CD4-positive, alpha-beta T cell treated with Interleukin-1 beta for 1 hour (primary cell): ENCODE measurements at places on chromosomes 7 and 10.

DNA sequence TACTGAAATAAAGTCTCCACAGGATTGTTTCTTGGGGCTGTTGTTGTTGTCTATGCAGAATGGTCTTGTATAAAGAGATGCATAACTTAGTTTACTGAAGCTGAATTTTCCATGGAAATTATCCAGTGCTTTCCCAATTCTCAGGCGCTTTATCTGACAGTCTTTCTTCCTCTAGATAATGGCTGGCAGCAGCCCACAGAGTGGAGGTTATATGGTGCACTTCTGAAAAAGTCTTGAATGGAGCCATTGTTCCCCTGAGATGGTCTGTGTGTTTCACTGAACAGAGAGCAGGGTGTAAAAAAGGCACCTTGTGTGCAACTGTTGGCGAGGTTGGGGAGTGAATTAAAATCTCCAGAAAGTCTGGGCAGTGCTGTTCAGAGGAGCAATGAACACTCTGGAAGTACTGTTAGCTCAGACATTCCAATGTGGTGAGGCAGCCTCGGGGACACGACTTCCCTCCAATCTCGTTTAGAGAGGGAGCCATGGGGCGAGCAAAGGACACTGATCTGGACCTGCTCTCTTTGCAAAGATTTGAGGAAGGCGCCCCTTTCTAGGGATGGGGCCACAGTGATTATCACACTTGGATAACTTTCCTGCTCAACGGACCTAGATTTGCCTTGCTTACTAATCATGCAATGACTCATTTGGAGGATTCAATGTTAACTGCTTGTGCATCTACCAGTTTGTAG lies 2.0 kb upstream of the PLCE1 start:
- no peak for DNase-seq

DNA sequence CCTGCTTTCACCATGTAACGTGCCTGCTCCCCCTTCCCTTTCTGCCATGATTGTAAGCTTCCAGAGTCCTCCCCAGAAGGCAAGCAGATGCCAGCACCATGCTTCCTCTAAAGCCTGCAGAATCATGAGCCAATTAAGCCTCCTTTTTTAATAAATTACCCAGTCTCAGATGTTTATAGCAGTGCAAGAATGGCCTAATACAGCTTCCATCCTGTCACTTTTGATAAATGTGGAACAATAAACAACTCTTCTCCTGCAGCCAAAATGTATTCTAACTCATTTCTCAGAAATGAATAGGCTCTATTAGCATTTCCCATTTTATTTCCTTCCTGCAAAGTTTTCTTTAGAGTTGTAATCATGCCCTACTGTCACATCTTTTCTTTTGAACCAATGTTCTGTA lies 43.4 kb downstream of the C7orf25 start:
- DNase-seq = no peak

DNA sequence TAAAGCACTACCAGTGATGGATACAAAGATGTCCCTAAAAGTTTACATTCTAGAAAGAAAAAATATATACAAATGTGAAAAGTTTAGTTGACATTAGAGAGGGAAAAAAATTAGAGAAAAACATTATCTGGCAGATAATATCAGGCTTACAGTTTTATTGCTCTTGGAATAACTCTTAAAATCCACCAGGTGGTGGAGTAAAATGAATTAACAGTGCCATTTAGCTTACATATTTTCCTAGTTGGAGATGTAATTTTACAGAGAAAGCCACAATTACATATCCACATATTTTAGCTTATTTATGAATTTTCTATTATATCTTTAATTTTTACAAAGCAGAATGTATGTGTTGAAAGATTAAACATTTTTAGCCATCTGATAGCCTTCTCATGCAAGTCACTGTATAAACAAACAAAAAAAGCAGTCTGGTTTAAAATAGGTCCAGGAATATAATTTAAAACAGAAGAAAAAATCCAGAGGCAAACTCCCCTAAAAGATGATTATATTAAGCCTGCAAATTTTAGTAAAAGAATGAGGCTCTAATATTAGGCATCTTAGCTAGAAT lies 6.5 kb downstream of the CABCOCO1 start:
- no peak for DNase-seq

DNA sequence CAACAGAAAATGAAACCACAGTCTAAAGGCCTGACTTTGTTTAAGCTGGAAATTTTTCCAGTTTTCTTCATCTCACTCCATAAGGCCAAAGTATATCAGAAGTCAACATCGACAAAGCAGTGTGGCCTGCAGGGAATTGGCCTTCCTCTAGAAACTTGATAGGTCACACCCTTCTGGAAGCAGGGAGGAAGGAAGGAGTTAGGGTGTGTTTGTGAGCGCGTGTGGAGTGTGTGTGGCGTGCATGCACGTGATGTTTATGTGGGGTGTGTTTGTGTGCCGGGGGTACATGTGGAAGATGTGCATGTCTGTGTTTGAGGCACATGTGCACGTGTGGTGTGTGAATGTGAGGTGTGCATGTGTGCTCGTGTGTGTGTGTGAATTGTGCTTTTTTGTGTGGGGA lies 28.6 kb downstream of the ZC3HAV1 start:
- DNase-seq = no peak

- no peak for DNase-seq
Measured at GRCh38 chr10:5219262-5219661, 22.6 kb downstream of the AKR1C4 start.

DNA sequence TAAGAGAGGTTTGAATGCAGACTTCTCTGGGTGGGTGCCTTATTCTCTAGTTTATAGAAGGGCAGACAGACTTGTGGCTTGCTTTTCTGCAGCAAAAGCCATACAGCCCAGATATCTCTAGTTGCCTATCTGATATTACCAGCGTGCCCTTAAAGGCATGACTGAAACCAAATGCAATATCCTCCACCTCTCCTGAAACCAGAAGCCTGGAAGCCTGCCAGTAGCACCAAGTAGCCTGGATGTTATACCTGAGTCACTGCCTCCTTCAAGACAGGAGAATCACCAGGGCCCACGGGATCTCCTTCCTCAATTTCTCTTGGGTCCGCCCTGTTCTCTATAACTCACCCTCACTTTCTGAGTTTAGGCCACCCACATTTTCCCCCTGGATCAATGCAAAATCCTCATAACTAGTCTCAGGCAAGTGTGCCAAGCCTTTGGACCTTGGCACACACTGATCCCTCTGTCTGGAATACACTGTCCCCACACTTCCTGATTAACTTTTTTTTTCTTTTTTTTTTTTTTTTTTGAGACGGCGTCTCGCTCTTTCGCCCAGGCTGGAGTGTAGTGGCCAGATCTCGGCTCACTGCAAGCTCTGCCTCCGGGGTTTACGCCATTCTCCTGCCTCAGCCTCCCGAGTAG lies 638.4 kb downstream of the GALNT17 start:
- DNase-seq = no peak

- no peak for DNase-seq
Measured at GRCh38 chr10:102630663-102631062, 13.6 kb upstream of the TRIM8 start.

DNA sequence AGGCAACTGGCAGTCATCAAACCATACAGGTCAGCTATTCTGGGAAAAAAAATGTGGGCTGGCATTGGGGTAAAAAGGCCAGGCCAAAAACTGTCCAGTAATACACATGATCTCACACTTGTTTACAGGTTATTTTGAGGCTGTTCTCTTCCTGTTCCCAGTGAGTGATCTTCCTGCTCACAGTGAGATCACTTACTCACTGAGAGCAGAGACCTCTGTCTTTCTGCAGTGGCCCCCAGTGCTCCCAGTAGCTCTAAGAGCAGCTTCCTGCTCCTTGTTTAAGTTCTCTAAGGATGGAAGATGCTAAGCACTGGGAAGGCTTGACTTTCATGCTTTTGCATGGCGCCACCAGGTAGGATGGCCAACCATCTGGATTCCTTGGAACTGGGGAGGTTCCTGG lies 93.5 kb upstream of the KIAA1217 start:
- DNase-seq = no peak
